WTC11 (cell line): ENCODE measurements at places on chromosomes 11 and 22.

GRCh38 chr11:72546866-72547265 is 112.5 kb upstream of the CLPB start:
- no peak for DNase-seq

DNA sequence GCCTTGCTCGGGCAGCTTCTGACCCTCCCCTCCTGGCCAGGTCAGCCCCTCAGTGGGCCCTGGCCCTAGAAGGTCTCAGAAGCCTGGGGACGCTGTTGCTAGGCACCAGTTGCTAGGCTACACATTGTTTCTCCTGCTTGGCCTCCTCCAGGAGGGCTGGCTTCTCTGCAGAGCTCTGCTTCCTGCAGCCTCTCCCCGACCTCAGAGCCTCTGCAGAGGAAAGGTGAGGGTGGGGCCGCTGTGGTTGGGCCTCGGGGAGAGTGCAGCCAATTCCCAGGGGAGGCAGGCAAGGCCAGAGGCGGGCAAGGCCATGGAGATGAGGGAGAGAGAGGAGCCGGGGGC is 27.6 kb upstream of the LRRC10B start:
- peak; percentile 87 for DNase-seq

GRCh38 chr11:65701686-65702085 is 10.4 kb upstream of the KAT5 start:
- DNase-seq, result no peak

- no peak for DNase-seq
Measured at GRCh38 chr11:96033599-96033998, 109.7 kb upstream of the MTMR2 start.

GRCh38 chr11:17462940-17463339 is 13.7 kb downstream of the ABCC8 start:
- DNase-seq, result no peak

- DNase-seq, result no peak
Measured at GRCh38 chr11:64539239-64539638, 51.8 kb upstream of the SLC22A12 start.

DNA sequence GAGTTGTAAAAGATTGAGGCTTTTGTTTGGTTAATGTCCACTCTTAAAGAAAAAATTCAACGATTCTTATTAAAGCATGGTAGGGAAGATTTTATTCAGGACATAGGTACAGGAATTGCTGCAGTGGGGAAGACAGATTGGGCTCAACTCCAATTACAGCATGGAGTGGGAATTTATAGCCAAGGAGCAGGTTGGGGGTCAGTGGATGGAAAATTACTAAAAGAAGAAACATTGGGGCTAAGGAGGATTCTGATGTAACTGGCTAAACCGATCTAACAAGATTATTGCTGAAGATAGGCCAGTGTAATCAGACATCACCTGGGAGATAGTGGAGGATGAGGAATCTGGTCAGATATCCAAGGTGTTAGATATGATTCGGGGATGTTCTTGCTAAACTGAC is 97.4 kb downstream of the FAR1 start:
- DNase-seq, result no peak

DNA sequence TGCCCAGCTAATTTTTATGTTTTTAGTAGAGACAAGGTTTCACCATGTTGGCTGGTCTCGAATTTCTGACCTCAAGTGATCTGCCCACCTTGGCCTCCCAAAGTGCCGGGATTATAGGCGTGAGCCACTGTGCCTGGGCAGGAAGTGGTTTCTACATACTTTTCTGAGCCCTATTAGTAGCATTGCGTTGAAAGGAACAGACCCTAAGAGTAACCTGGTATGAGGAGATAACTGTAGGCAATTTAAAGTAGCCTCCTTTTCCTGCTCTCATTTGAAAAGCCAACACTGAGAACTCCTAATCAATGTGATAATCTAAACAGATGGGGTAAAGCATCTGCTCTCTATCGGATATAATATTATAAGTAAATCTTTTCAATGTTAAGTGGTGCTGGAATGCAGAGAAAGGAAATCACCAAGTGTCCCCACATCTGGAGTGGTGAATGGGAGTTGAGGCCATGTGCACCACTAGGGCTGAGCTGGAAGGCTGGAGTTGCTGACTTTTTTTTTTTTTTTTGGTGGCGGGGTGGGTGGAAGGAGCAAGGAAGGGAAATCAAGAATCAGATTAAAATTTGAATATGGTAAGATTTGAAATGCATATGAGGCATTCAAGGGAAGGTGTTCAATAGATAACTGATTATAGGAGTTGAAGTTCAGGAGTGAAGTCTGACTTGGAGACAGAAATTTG is 20.7 kb downstream of the PDHX start:
- no peak for DNase-seq
